Upper lobe of left lung (tissue), 6 donors: ENCODE measurements at places on chromosomes 4 and X. TPM values are rescaled to one million over a fixed set of nuclear protein-coding genes. Genes with fewer than 3 reads are reported as not detected.

ATP8A1 gene
- total RNA-seq = 71.6 TPM

TMPRSS11F gene
- not detected for total RNA-seq

TACR3 gene
- total RNA-seq = not detected

CENPVL2 gene
- total RNA-seq = not detected

F8A2 gene
- 9.4 TPM for total RNA-seq

FAM133A gene
- not detected for total RNA-seq
